Stimulated activated CD8-positive, alpha-beta memory T cell treated with anti-CD3 and anti-CD28 coated beads, Interleukin-7, amount 100 ng/mL, for 4 hours (primary cell): ENCODE measurements at places on chromosomes 6 and 20.

- no peak for DNase-seq
Measured at GRCh38 chr20:58084966-58085365, 143.5 kb downstream of the ANKRD60 start.

GRCh38 chr6:54910921-54911320, 64.3 kb downstream of the FAM83B start:
- no peak for DNase-seq

DNA sequence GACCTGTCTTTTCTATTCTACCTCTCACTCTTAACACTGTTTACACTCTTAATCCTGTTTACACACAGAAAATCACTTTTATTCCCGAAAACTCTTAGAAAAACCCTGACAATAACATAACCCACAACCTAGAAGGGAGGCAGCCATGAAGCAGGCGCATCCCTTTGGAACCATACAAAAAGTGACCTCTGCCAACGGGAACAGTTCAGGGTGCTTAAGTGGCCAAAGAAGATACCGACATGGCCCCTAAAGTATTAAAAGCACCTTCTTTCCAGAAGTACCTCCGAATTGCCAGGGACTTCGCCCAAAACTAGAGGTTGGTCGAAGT, 490 bp downstream of the MMUT start:
- DNase-seq, result no peak

GRCh38 chr6:91376686-91377085, 789.8 kb upstream of the MAP3K7 start:
- DNase-seq, result no peak

GRCh38 chr6:33208091-33208967, at the start of gene RING1:
RING1 (plus strand) TSS chr6:33208500; CDS start chr6:33208823, 323 bp downstream.
- peak; percentile 86 for DNase-seq

GRCh38 chr6:46217671-46218131, 46.9 kb upstream of the ENPP5 start:
- no peak for DNase-seq

DNA sequence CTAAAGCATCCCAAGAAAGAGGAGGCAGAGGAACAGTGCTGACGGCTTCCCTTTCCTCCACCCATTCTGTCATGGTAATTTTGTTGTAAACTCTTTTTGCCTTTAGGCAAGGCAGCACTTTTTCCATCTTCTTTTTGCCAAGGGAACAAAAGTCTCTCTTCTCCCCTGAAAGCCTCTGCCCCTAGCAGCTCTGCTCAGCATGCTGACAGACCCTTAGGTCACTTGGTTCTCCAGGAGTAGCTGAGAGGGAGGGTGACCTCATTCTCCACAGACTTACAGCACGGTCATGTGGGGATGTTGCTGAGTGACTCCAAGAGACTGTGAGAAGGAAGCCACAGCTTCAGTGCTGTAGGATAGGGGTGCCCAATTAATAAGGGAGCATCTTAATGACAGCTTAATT, 81.1 kb upstream of the RALGAPA2 start:
- DNase-seq, result no peak

GRCh38 chr6:137348777-137349176, 129.6 kb upstream of the IFNGR1 start:
- no peak for DNase-seq

GRCh38 chr6:42142118-42142835, at the start of gene C6orf132:
C6orf132 (minus strand) TSS chr6:42142620; CDS start chr6:42142444, 176 bp downstream.
- no peak for DNase-seq

- DNase-seq, result no peak
Measured at GRCh38 chr6:15630202-15630601, 32.6 kb downstream of the DTNBP1 start.

- peak; percentile 48 for DNase-seq
Measured at GRCh38 chr6:148746363-148747144, at the start of gene UST. UST (plus strand) TSS chr6:148747030; CDS start chr6:148747431, 401 bp downstream.

DNA sequence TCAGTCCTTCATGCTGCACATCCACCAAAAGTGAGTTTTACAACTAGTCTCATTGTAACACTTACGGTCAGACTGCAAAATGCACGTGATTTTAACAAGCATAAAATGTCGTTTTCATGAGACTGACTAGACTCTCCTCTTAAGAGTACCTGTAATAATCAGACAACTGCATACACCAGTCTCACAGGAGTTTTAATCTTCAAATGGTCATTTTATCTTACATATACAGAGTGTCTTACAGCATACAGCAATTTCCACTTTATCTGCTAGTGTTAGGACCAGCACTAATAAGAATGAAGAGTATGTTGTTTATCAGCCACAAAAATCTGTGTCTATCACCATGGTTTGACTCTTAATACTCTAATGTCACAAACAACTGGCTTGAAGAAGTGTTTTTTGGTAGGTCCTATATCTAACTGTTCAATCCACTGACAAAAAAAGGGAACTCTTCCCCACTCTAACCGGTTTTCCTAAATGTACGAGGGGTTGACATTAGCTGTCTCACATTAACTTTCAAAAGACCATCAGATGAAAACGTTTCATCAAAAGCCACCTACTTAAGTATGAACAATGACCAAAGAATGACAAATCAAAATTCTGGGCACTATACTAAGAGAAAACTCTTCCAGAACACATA, 1.5 kb upstream of the ASF1A start:
- no peak for DNase-seq

DNA sequence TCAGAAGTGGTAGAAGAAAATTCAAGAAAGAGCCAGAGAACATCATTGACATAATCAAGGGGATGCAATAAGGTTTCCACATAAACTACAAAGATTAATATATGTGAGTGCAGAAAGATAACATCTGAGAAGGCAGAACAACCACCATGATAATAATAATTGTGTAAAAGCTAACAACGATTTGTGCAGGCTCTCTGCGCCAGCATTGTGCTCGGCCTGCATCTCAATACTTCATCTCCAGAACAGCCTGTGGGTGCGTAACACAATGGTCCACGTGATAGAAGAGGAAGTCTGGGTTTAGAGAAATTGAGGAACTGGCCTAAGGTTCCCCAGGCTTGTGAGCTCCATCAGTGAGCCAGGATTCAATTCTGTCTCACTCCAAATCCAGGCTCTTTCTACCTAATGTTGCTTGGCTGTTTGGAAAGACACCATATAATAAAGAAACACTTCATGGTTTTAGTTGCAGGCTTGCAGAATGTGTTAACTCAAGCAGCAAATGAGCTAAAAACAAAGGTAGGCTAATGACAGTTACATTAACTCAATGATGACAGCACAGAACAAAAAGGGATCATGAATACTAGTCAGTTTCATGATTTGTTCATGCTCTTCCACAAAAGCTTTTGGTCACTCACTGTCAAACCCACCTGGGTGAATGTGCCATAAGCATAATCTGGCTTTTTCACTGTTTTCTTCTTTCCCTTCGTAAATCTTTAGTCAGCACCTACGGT, 71.2 kb downstream of the LY86 start:
- DNase-seq, result no peak

GRCh38 chr20:44716309-44717106, 1.3 kb downstream of the CCN5 start:
- no peak for DNase-seq

DNA sequence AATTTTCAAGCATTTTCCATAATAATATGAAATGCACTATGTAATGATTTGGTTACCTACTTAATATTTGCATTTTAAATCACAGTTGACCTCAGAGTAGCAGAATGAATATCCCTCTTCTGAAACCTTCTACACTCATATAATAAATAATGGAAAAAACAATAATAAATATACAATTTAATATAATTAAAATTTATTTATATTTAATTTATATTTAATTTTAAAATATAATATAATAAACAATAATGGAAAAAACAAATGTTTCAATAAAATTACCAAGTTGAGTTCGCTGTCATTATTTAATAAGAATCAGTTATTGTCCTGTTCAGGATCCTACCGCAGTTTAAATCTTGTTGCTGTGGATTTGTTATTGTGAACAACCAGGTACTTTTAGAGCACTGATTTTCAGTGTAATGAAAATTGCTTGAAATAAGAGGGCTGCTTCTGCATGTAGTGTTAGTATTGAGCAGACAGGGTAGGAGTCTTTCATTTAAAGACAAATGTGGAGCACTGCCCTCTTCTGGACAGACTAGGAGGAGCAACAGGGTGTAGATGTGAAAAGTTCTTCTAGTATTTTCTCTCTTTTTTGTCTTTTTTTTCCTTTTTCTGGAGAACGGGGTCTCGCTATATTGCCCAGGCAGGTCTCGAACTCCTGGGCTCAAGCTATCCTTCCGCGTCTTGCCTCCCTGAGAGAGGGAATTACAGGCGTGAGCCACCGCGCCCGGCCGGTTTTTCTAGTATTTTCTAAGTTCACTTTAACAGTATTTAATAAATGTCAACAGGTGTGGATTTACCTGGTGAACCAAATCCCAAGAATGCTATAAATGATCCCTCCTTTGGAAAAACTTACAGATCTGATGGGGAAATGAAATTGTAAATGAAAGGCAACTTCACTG, 13.6 kb downstream of the TRAPPC3L start:
- peak; percentile 10 for DNase-seq

DNA sequence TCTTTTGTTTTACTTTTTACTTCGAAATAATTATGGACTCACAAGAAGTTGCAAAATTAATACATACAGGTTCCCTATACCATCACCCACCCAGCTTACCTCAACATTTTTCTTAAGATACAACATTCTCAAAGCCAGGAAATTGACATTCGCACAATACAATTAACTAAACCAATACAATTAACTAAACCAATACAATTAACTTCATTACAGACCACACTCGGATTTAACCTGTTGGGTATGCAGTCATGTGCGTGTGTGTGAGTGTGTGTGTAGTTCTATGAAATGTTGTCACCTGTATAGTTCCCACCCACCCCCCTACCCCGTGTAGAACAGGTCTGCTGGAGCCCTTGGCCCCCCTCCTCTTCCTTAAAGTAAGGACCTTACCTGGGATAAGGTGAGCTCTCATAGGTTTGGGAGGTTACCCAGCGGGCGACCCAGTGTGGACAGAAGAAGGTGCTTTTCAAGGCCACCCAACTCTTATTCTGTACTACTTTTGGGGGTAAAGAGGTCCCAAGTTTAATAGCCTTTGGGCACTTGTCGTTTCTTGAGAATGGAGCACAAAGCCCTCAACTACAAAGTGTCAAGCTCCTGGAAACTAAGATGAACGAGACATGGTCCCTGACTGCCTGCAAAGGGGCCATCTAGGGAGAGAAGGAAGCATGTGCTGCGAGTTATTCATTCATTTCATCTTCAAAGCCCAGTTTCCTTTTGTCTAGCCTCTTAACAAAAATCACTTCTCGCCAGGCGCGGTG, 544 bp upstream of the STK38 start:
- no peak for DNase-seq

GRCh38 chr6:24524805-24525204, 30.0 kb downstream of the ALDH5A1 start:
- no peak for DNase-seq

DNA sequence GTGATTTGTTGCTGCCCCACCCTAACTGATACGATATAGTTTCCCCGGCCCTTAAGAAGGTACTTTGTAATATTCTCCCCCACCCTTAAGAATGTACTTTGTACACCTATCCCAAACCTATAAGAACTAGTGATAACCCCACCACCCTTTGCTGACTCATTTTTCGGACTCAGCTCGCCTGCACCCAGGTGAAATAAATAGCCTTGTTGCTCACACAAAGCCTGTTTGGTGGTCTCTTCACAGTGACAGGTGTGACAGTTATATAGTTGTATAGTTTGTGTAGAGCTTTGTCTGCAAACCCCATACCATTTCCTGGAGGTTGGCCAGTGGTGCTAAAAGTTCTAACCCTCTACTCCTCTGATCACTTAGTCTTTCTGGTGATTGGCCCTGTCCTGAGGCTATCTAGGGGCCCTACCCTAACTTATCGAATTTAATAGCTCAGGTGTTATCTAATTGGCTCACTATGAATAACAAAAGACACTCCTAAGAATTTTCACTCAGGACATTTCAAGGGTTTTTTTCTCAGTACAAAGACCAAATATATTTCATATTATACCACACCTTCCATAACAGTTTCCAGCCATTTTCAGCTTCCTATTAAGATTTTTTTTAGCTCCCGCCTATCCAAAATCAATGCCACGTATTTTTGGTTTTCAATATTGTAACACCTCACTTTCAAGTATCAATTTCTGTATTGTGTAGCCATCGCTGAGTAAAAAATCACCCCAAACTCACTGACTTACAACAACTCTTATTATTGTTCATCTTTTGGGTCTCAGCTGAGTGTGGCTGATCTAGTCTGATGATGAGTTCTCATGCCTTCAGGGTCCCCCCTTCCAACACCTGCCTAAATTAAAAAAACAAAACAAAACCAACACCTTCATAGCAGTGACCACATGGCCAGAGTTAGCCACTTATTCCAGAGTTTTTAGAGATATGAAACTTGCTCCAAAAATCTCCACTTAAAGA, 9.8 kb upstream of the BTN1A1 start:
- DNase-seq, result no peak

GRCh38 chr6:19327661-19328060, 509.5 kb upstream of the ID4 start:
- DNase-seq, result no peak

- DNase-seq, result no peak
Measured at GRCh38 chr6:152499931-152500330, 137.2 kb downstream of the SYNE1 start.

DNA sequence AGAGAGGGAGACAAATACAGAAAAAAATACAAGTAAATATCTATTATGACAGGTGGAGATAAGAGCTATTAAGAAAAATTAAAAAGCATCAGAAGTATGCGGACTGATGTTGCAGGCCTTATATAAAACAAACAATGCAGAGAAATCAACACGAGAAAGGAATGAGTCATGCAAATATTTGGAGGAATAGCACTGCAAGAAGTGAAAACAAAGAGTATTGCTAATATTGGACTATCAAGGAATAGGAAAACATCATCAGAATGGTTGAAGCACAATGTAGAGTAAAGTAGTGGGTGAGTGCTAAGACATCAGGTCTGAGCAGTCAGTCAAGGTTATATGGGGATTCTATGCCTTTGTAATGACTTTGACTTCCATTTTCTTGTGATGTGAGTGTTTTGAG, 657.5 kb upstream of the GJE1 start:
- no peak for DNase-seq

DNA sequence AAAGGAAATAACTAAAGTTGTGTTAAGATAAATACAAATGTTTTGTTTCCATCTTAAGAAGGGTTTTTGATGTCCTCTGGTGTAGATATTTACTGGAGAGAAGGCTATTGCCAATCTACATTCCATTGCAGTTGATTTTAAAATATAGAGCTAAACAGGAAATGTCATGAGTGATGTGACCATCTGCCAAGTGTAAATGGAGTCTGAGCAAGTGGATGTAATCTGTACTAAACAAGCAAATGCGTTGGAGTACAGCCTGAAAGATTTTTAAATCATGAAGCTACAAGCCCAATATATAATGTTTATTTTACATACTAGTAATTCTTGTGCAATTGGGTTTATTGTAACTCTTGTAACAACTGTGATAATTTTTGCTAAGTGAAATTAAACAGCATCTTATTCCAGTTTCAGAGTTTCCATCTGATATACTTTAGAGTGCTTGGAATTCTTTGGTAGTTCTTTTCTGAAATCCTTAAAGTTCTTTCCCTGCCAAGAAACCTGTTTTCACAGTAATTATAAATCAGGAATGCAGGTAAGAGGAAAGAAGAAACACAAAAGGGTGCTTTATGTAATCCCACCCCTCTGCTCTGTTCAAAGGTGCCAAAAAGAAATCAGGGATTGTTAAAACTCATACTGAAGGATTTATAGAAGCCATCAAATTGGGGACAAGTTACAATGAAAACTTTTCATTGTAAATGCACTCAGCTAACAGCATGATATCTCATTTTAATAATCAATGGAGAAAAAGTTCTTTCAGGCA, 47.2 kb upstream of the FLRT3 start:
- DNase-seq, result no peak
